ENCODE measurements at places on chromosomes 4 and X. TPM values are rescaled to one million over a fixed set of nuclear protein-coding genes. Genes with fewer than 3 reads are reported as not detected.

PPBP gene
- total RNA-seq = not detected

BEND2 gene
- not detected for total RNA-seq

- peak; percentile 92 for DNase-seq
These were observed at the start of gene DMD for GRCh38 chrX:33211356-33212260. Gene DMD (minus strand): TSS chrX:33211549. CDS start chrX:33211312, 237 bp downstream.

TMPRSS11E gene
- total RNA-seq = not detected

DNA sequence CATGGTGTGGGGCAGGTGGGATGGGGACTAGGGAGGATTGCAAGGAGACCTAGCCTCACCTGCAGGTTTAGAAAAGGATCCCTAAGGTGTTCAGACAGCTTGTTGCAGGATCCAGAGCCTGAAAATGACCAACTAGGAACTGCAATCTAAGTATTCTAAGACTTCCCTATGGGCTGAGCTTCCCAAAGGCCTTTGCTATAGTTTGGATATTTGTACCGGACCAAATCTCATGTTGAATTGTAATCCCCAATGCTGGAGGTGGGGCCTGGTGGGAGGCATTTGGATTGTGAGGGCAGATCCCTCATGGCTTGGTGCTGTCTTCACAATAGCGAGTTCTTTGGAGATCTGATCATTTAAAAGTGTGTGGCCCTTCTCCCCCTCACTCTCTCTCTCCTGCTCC lies 52.1 kb downstream of the GPC3 start:
- no peak for DNase-seq

DNA sequence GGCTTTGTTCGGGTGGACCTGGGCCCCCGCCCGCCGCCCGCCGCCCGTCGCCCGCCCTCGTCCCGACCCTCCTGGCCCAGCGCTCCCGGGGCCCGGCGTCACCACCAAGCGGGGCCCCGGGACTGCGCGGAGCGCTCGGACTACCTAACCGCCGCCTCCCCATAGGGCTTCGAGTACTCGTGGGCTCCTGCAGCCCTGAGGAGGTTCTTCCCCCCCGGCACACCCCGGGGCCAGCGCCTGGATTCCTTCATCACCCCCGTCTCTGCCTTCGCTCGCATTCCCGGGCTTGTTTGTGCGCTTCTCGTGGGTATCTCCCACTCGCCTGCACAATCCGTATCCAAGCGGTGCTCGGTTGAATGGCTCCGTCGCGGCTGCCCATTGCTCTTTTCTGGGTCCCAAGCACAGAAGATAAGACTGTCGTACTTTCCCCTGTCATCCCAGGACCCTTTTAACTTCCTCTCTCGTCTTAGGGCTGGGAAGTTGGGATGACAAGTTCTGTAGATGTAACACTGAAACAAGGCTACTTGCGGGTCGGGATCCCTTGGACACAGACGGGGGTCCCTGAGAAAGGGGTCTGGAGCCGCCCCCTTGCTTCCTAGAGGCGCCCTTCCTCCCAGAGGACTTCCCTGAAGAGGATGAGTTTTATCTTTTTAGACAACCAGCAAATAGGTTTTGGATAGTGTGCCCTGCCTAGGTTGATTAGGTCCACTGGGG lies 565 bp downstream of the MOB1B start:
- DNase-seq = no peak

ADGRG4 gene
- total RNA-seq = not detected

- DNase-seq = no peak
These were observed 691.6 kb downstream of the NLGN4X start for GRCh38 chrX:5537098-5537497.

- DNase-seq = peak; percentile 40
These were observed 73.5 kb upstream of the CAMK2D start for GRCh38 chr4:113835005-113835404.

WFS1 gene
- total RNA-seq = 23.3 TPM

GAGE10 gene
- total RNA-seq = not detected

- no peak for DNase-seq
These were observed 34.7 kb downstream of the NOP14 start for GRCh38 chr4:2928242-2929176.

- no peak for DNase-seq
These were observed 294 bp downstream of the ATP8A1 start for GRCh38 chr4:42656679-42656943.

GRCh38 chr4:148226341-148226740 lies 215.9 kb downstream of the NR3C2 start:
- DNase-seq = no peak

GRCh38 chrX:42691196-42691595 lies 86.8 kb downstream of the PPP1R2C start:
- DNase-seq = no peak

DNA sequence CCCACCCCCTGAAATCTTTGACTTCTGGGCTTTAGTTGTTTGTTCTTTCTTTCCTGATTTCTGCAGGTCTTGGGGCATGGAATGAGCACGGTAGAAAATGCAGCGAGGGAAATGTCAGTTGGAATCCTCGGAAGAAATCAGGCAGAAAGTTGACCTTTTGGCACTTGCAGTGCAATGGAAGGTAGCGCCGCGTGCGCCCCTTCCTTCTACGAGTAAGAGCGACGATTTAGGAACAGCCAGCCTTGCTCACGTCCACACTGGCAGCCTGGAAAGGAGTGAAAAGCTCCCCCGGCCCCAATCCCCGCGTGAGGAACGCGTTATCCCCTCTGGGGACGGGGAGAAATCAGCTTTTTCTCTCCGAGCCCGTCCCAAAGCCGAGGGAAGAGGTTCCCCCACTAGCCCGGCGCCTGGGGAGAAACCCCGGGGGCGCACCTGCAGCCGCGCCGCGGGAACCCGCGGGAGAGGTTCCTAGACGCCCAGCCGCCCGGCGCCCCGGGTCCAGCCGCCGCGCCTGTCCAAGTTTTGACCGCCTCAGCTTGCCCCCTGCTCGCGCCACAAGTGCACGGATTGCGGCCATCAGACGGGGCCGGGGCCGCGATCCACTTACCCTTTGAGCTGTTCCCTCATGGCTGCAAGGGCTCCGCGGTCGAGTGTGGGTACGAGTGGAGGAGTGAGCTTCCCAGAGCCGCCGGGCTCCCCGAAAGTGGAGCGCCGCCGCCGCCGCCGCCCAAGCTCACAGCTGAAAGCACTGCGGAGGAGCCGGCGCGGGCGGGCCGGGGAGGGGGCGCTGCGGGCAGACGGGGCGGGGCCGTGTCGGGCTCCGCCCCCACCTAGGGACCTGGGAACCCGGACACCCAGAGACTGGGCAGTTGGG lies 194.6 kb upstream of the FTHL17 start:
- DNase-seq = peak; percentile 7

EDNRA gene
- total RNA-seq = 39.5 TPM

DNA sequence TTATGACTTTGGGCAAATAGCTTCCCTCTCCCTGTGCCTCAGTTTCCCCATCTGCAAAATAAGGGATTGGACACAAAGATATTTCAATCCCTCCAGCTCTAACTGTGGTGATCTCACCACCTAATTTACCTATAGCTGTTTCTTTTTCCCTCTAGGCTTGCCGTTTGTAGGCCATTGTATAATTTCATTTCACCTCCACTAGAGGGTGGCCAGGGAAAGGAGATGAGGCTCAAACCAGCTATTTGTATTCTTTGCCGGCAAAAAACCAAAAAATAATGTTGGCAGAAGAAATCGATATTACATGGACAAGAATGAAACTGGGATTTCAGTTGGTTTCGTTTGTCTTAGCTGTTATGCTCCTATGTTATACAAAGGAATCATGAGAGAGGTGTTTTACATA lies 36.1 kb upstream of the DOCK11 start:
- DNase-seq = peak; percentile 19

DNA sequence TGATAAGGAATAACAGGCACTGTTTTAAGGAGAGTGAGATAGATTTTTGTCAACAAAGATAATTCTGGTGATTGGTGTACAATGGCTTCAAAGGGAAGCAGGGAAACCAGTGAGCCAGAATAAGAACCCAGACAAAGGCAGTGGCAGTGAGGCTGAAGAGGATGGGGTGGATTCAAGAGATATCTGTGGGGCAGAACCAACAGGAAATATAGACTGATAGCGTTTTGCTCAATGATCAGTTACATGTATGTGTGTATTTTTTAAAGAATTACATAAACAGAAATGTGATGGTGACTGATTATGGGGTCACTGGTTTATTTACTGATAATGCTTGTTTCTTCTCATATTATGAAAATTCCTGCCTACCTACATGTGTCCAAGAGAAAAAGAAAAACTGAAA lies 66.4 kb downstream of the AMMECR1 start:
- no peak for DNase-seq

DNA sequence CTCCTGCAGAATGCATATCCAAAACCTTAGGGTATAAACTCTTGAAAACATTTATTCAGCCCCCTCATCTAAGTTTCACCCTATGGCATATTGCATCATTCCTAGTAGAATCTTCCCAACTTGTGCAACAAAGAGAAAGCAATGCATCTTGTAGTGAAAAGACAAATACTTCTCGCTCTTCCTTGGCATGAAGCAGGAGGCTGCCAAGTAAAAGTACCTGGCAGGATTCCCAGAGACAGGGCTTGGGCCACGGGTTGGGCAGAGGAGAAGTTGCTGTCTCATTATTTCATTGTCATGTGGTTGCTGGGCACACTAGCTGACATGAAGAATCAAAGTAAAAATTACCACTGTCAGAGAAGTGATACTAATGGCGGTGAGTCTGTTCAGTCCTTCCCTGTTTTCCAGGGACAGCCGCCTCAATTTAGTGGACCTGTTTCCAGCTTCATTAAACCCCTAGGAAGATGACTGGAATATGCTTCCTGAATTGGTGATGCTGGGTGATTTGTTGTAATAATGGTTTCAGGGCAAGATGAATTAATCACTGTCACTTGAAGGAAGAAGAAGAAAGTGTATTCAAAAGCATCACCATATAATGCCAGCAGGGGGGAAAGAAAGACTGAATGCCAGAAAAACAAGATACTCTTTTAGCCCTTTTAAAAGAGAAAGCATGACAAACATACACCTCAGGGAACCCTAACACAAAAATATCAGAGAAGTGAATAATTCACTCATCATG lies 380.5 kb upstream of the IGFBP7 start:
- no peak for DNase-seq

PACRGL gene
- total RNA-seq = 19.6 TPM
